D721Med (cell line): ENCODE measurements at places on chromosomes 3 and 15.

GRCh38 chr3:151964743-151965142 lies 91.3 kb downstream of the SUCNR1 start:
- no peak for DNase-seq

DNA sequence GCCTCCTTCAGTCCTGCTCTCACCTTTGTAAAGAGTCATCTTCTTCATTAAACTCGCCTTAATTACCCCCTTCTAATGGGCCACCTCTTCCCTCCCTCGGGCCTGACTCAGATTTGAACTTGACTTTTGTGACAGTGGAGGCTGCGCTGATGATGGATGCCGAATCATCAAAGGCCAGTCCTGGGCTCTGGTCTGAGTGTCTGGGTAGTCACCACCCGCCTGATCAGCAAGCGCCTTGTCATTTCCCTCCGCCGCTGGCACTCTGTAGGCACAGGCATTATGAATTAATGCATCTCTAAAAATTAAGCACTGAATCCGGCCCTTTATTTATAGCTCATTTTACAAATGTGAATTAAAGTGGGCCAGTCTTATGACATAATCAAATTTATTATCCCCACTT lies 116.7 kb upstream of the PROK2 start:
- no peak for DNase-seq

DNA sequence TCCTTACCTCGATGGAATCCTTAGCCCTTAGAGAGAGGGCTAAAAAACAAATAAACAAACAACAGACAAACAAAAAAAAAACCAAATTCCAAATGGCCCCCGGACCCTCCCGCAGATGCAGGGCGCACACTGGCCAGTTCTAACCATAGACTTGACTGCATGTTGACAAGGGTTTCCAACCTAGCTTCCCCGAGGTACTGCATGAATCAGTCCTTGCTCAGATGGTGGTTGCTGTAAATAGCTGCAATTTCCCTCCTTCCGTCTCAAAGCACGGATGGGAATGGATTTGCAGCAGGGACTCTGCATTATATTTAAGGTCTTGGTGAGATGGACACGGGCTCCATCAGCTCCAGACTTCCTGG lies 162.8 kb downstream of the CD47 start:
- DNase-seq, result no peak

- no peak for DNase-seq
These were observed 34.3 kb upstream of the MANF start for GRCh38 chr3:51350751-51351150.

DNA sequence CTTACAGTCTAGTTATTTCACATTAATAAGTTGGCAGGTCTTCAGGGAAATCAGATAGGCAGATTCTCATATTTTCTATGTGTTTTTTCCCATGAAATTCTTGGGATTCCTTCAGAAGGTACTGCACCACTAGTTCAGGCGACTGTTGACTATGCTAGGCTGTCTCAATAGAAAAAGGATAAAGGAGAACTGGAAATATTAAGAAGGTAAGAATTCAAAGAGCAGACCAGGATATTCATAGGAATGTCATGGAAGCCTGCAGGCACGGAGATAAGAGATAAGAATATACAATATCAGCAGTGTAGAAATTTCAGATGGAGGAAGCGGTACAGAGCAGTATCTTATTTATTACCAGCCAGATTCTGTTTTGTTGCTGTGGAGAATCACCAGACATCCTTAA lies 432.1 kb upstream of the MDFIC2 start:
- no peak for DNase-seq
